ENCODE measurements at places on chromosomes 6 and 20. TPM values are rescaled to one million over a fixed set of nuclear protein-coding genes. Genes with fewer than 3 reads are reported as not detected.

LCA5 gene
- total RNA-seq, result 2.0 TPM

BTN1A1 gene
- total RNA-seq, result 0.32 TPM

CCN2 gene
- 3.1 TPM for total RNA-seq

DNA sequence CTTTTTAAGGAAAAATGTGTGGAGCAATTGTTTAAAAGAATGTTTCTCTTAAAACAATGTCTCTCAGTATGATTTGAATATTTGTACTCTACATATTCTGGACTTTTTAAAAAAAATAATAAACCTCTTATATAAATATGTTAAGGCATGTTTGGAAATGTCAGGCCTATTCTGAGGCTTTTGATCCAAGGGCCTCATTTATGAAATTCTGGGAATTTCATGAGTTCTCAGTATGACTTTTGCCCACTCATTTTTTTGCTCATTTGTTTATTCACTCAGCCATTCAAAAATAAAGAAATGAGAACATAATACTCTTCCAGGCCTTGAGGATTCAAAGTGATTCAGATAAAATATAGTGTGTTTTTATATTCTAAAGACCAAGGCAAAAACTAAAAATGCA lies 60.4 kb downstream of the DOK5 start:
- no peaks in the 10 kb centered on the region for H3K4me1 ChIP-seq
- H3K27ac ChIP-seq, result no peak overlapping the region
- no peaks in the 10 kb centered on the region for H3K27me3 ChIP-seq
- no peak overlapping the region for H3K4me3 ChIP-seq
- no peaks in the 10 kb centered on the region for H3K36me3 ChIP-seq
- DNase-seq, result no peak

GRCh38 chr6:168545428-168545827 lies 104.4 kb downstream of the SMOC2 start:
- DNase-seq, result no peak
- no peaks in the 10 kb centered on the region for H3K4me1 ChIP-seq
- no peak overlapping the region for H3K4me3 ChIP-seq
- H3K27me3 ChIP-seq, result no peaks in the 10 kb centered on the region
- no peak overlapping the region for H3K27ac ChIP-seq
- H3K36me3 ChIP-seq, result no peaks in the 10 kb centered on the region

DNA sequence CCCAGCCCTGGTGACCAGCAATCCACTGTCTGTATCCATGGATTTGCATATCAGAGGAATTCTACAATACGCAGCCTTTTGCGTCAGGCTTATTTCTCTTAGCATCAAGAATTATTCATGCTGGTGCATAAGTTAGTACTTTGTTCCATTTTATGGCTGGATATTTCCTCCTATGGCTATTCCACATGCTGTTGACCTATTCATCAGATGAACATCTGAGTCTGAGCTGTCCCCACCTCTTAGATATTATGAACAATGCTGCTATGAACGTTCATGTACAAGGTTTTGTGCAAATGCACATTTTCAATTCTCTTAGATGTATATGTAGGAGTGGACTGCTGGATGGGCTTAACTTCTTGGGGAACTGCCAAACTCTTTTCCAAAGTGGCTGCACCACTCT lies 79.0 kb upstream of the CST7 start:
- H3K4me1 ChIP-seq, result no peaks in the 10 kb centered on the region
- no peak overlapping the region for H3K4me3 ChIP-seq
- no peak for DNase-seq
- H3K36me3 ChIP-seq, result no peaks in the 10 kb centered on the region
- H3K27me3 ChIP-seq, result peaks cover 3% of the 10 kb centered on the region

GRCh38 chr20:35899064-35899463 lies 55.2 kb downstream of the SCAND1 start:
- no peak overlapping the region for H3K27ac ChIP-seq
- DNase-seq, result no peak
- no peaks in the 10 kb centered on the region for H3K4me1 ChIP-seq
- no peak overlapping the region for H3K4me3 ChIP-seq

DNA sequence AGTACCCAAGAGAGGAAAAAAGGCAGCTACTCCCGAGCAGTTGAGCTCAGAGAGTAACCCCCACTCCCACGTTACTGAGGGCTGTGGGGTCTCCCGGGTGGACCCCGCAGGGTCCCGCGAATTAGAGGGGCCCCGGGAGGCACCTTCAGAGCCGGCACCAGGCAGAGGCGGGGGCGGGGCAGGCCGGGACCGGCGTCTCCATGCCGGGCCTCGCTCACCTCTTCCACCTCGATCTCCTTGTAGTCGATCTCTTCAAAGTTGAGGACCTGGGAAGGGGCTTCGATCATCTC lies 381 bp downstream of the MAP3K7 start:
- peaks cover 4% of the 10 kb centered on the region for H3K4me1 ChIP-seq
- H3K27me3 ChIP-seq, result no peaks in the 10 kb centered on the region
- H3K27ac ChIP-seq, result peak overlapping the region; percentile 76

DNA sequence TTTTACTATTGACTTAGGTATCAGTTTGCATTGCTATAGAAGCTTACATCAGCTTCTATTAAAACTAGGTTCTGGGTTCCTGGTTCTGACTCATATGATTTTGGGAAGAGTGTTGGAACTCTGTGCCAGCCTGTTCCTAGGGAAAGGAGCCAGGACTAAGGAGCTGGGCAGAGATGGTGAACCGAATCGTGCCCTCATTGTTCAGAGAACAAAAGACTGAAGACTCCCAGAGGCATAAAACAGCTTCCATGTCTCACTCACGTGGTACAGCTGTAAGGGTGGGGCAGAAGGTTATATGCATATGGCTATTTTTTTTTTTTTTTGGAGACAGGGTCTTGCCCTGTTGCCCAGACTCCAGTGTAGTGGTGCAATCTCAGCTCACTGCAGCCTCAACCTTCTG lies 89.1 kb upstream of the THBS2 start:
- no peak overlapping the region for H3K4me3 ChIP-seq
- no peak overlapping the region for H3K27ac ChIP-seq
- H3K4me1 ChIP-seq, result peaks cover 10% of the 10 kb centered on the region
- H3K27me3 ChIP-seq, result no peaks in the 10 kb centered on the region
- no peak for DNase-seq

- H3K4me1 ChIP-seq, result no peaks in the 10 kb centered on the region
- no peak overlapping the region for H3K27ac ChIP-seq
- H3K36me3 ChIP-seq, result peaks cover 62% of the 10 kb centered on the region
- no peak for DNase-seq
These were observed 18.1 kb downstream of the ZNFX1 start for GRCh38 chr20:49259799-49260198.

DNA sequence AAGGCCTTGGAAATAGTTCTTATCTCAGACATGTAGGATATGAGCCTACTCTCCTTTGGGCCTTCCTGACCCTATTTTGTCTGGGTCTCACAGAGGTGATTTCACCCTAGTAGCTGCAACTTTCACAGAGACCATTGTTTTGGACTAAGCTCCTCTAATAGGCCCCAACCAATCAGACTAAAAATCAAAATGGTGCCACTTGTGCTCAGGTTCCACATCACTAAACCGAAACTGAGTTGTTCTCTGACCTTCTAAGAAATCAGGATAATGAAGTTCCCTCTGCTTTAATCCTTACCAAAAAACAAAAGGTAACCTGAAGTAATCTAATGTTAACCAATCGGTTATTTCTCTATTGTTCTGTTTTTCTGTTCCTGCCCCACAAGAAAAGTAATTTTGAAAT lies 143.6 kb downstream of the CD24 start:
- H3K27ac ChIP-seq, result no peak overlapping the region
- no peak for DNase-seq
- H3K36me3 ChIP-seq, result no peaks in the 10 kb centered on the region
- H3K27me3 ChIP-seq, result no peaks in the 10 kb centered on the region
- no peaks in the 10 kb centered on the region for H3K4me1 ChIP-seq
- H3K4me3 ChIP-seq, result no peak overlapping the region

- H3K4me3 ChIP-seq, result no peak overlapping the region
- no peaks in the 10 kb centered on the region for H3K36me3 ChIP-seq
- no peaks in the 10 kb centered on the region for H3K27me3 ChIP-seq
- no peaks in the 10 kb centered on the region for H3K4me1 ChIP-seq
- DNase-seq, result no peak
- no peak overlapping the region for H3K27ac ChIP-seq
These were observed 55.8 kb upstream of the IYD start for GRCh38 chr6:150312844-150313584.

DNA sequence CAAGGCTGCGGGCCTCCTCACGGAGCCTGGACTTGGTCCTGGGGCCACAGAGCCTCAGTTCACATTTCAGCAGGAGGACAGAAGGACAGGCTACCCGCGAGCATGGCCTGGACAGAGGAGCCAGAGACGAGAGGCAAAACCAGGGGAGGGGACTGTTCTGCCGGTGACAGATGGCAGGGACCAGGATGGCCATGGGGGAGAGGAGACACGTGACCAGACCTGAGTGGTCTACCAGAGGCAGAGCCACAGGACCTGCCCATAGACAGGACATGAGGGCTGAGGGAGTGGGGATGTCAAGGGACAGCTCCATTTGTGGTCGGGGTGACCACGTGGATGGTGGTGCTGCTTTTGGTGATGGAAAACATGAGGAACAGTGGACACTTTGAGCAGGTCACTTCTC lies 207.9 kb downstream of the NFATC2 start:
- H3K36me3 ChIP-seq, result no peaks in the 10 kb centered on the region

- no peak overlapping the region for H3K27ac ChIP-seq
- no peak overlapping the region for H3K4me3 ChIP-seq
- DNase-seq, result peak; percentile 61
These were observed 9.3 kb upstream of the ATG5 start for GRCh38 chr6:106334646-106335448.

GRCh38 chr6:161373905-161374451 lies 100.1 kb upstream of the AGPAT4 start:
- H3K27me3 ChIP-seq, result no peaks in the 10 kb centered on the region
- H3K27ac ChIP-seq, result no peak overlapping the region
- H3K36me3 ChIP-seq, result no peaks in the 10 kb centered on the region
- DNase-seq, result no peak

DNA sequence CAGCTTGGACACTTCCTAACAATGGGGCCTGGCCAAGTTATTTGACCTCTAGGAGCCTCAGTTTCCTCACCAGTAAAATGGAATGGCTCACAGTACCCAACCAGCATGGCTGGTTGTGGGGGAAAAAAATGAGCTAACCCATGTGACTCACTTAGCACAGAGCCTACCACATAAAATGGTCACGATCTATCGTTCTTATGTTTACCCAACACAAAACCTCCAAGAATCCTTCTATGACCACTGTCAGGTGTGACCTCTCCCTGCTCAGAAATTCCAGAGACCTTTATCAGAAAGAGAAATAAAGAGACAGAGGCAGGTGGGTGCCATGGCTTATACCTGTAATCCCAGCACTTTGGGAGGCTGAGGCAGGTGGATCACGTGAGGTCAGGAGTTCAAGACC lies 39.4 kb downstream of the BPIFB1 start:
- no peak overlapping the region for H3K27ac ChIP-seq
- no peak overlapping the region for H3K4me3 ChIP-seq
- H3K27me3 ChIP-seq, result no peaks in the 10 kb centered on the region
- no peaks in the 10 kb centered on the region for H3K36me3 ChIP-seq
- H3K4me1 ChIP-seq, result no peaks in the 10 kb centered on the region

GRCh38 chr6:79138146-79138545 lies 60.1 kb upstream of the PHIP start:
- no peaks in the 10 kb centered on the region for H3K27me3 ChIP-seq
- H3K27ac ChIP-seq, result no peak overlapping the region
- no peak overlapping the region for H3K4me3 ChIP-seq
- DNase-seq, result no peak
- no peaks in the 10 kb centered on the region for H3K4me1 ChIP-seq

- H3K36me3 ChIP-seq, result peaks cover 2% of the 10 kb centered on the region
- H3K27me3 ChIP-seq, result peaks cover 4% of the 10 kb centered on the region
- H3K4me3 ChIP-seq, result no peak overlapping the region
- H3K27ac ChIP-seq, result no peak overlapping the region
- peaks cover 5% of the 10 kb centered on the region for H3K4me1 ChIP-seq
These were observed 21.3 kb downstream of the RBM38 start for GRCh38 chr20:57412347-57413029.

DNA sequence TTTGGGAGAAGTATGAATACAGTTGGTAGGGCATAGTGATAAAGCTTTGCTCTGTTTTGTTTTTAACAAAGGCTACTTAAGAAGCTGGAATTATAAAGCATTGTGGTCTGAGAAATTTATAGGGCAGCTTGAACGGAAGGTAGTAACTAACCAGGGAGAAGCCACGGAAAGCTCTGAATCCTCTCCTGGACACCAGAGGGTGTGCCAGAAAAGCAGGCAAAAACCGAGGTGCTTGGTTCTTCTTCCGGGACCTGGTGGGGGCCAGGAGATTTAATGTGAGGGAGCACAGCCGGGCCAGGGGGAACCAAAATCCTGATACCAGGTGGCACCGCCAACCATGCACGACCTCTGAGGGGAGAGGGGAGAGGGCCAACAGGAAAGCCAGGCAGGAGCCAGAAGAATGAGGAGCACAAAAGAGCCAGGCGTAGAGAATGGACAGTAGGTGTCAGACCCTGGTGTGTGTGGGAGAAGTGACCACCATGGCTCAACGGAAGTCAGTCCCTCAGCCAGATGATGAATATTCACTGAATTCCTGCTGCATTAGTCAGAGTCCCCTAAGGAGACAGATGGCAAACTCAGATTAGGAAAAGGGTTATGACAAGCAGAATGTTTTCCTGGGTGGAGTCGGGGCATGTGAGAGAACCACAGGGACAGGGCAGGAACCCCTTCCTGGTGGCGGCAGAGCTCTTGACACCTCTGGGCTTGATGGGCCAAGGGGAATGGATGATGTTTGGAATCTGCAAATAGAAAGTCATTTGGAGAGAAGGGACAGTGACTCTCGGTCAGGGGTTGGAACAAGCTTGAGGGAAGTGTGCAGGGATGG lies 262.3 kb downstream of the ZNF217 start:
- H3K27me3 ChIP-seq, result no peaks in the 10 kb centered on the region
- no peaks in the 10 kb centered on the region for H3K36me3 ChIP-seq
- no peak overlapping the region for H3K4me3 ChIP-seq
- no peak overlapping the region for H3K27ac ChIP-seq

- no peaks in the 10 kb centered on the region for H3K4me1 ChIP-seq
- no peaks in the 10 kb centered on the region for H3K36me3 ChIP-seq
- H3K27me3 ChIP-seq, result no peaks in the 10 kb centered on the region
- no peak overlapping the region for H3K27ac ChIP-seq
- H3K4me3 ChIP-seq, result no peak overlapping the region
These were observed 64.3 kb upstream of the ID4 start for GRCh38 chr6:19772891-19773290.

GRCh38 chr20:17228624-17229061 lies 1.8 kb downstream of the PCSK2 start:
- no peak overlapping the region for H3K27ac ChIP-seq
- H3K27me3 ChIP-seq, result peaks cover 21% of the 10 kb centered on the region
- DNase-seq, result no peak
- H3K36me3 ChIP-seq, result no peaks in the 10 kb centered on the region
- H3K4me3 ChIP-seq, result no peak overlapping the region
- no peaks in the 10 kb centered on the region for H3K4me1 ChIP-seq

- no peak for DNase-seq
- no peaks in the 10 kb centered on the region for H3K4me1 ChIP-seq
- no peak overlapping the region for H3K27ac ChIP-seq
- no peak overlapping the region for H3K4me3 ChIP-seq
- H3K27me3 ChIP-seq, result no peaks in the 10 kb centered on the region
These were observed 139.1 kb downstream of the GMPR start for GRCh38 chr6:16377470-16377869.

DNA sequence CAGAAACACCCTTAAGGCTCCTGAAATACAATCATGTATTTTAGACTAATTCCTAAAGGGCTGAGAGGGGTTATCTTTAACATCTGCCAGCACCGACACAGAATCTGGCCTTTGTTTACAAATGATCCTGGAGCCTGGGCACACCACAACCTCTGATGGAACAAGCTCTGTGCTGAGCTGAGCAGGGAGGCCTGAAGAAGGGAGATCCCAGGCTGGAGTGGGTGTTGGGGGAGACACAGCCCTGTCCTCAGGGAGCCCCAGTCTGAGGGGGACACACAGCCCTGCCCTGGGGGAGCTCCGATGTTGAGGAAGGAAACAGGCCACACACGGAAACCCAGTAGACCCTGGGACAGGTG lies 130.5 kb downstream of the VEGFA start:
- no peak for DNase-seq
- no peak overlapping the region for H3K27ac ChIP-seq
- H3K4me3 ChIP-seq, result no peak overlapping the region
- H3K4me1 ChIP-seq, result no peaks in the 10 kb centered on the region
- no peaks in the 10 kb centered on the region for H3K27me3 ChIP-seq
- no peaks in the 10 kb centered on the region for H3K36me3 ChIP-seq
